Cardiac muscle cell (in vitro differentiated cells and primary cell): ENCODE measurements at places on chromosomes 12 and 14. TPM values are rescaled to one million over a fixed set of nuclear protein-coding genes. Genes with fewer than 3 reads are reported as not detected.

OASL gene
- polyA plus RNA-seq = not detected in 2 replicates

C14orf132 gene
- 13.8 and 14.1 TPM in 2 replicates for polyA plus RNA-seq

- no peak for DNase-seq
Observed at GRCh38 chr12:11623382-11623781, 26.1 kb upstream of the ETV6 start.

DNA sequence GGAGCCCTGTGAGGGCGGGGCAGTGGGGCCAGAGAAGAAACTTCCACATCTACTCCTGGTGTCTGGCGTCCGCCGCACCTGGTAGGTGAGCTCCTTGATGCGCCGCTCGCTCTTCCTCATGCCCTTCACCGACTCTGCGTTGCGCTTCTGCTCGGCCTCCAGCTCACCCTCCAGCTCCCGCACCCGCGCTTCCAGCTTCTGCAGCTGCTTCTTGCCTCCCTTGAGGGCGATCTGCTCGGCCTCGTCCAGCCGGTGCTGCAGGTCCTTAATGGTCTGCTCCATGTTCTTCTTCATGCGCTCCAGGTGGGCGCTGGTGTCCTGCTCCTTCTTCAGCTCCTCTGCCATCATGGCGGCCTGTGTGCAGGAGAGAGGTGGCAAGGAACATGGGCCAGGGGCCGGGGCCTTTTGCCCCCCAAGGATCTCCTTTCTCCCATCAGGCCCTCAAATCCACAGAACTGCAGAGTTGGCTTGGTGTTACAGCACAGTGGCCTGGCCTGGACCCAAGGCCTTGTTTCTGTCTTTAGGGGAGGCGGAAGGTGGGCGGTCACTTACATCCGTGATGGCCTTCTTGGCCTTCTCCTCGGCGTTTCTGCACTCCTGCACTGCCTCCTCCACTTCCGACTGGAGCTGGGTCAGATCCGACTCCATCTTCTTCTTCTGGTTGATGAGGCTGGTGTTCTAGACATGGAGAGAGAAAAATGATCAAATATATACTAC is 7.7 kb downstream of the CMTM5 start:
- no peak for DNase-seq
